Spleen (tissue), 13 donors: ENCODE measurements at places on chromosomes 7 and 10. TPM values are rescaled to one million over a fixed set of nuclear protein-coding genes. Genes with fewer than 3 reads are reported as not detected.
A peak's percentile ranks its signal among the peaks of the same experiment; 100 is the strongest.

- no peak for DNase-seq
Observed at GRCh38 chr10:33109788-33110469, 151.9 kb upstream of the ITGB1 start.

DNA sequence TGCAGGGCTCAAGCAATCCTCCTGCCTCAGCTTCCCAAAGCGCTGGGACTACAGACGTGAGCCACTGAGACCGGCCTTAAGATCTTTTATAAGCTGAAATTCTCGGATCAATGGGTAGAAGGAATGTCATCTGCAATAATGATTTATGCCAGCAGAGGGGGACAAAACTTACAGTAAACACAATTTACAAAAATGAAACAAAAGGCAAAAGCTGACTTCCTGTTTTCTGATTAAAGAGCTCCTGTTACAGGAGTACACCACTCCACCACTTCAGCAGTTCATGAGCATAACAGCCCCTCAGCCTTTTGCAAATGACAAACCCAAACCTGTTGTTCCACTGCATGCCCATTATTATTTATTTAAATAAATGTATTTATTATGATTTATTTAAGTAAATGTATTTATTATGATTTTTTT is 88.5 kb upstream of the ATP6V0A4 start:
- DNase-seq: no peak

GRCh38 chr7:33418251-33418701 is 288.9 kb downstream of the BBS9 start:
- DNase-seq: no peak

PKD2L1 gene
- polyA plus RNA-seq: 2.2 TPM

DNA sequence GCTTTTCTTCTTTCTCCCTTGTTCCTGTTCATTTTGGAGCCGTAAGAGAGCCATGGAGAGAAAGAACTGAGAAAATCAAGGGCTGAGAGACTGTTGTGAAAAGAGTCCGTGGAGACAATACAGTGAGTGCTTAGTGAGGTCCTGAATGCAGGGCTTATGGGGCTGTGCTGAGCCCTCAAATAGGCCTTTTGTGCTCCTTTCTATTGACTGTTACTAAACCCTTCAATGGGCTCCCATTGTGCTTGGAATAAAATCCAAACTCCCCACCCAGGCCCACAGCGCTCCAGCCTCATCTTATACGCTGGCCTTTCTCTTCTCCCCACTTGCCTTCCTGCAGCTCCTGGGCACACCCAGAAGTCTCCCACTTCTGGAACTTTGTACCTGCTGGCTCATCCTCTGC is 243.1 kb upstream of the HABP2 start:
- no peak for DNase-seq

DNA sequence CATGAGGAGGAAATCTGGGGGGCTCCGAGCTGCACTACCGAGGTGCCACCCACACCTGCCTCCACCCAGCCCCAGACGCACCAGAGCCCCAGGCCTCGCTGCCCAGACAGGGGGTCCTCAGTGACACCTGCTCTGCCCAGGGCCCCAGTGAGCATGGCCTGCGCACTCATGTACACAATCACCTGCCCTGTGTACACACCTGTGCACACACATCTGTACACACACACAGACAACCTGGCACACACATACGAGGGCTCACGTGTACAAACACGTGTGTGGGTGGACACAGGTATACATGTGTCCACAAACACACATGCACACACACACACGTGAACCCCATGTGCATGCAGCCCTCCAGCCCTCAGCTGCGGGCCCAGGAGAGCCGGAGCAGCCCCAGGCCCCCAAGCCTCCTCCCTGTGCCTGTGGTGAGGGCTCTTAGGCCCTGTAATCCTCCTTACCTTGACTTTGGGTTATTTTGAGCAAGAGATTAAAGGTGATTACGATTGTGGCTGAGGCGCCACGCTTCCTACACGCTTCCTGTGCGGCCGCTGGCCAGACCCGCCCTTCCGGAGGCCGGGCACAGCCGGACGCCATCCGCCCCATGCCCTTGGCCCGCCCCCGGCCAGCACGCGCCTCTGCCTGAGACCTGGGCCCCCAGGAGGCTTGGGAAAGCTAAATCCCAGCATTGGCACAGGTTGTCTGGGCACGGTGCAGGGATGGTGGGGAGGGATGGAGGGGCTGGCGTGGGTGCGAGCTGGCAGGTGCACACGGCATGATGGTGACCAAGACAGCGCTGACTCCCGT is 71.9 kb downstream of the ELFN1 start:
- peak; percentile 88 for DNase-seq

GRCh38 chr7:158778471-158778870 is 50.8 kb downstream of the ESYT2 start:
- no peak for DNase-seq

- no peak for DNase-seq
Observed at GRCh38 chr7:70872188-70872587, 259.8 kb upstream of the GALNT17 start.

DNA sequence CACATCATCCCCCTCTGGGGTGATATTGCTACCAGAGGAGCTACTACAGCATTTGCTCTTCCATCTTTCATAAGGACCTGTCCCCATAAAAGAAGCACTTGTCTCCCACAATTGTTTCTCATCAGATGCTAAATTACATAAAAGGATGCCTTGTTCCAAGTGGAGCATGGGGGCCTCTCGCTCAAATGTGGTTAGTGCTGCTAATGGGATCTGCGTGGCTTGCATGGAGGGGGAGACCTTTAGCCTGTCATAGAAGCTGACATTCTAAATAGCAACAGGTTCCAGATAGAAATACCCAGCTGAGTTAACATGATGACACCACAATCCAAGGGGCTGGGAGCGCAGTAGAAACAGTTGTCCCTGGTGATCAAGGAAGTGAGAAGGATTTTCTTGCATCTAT is 257.9 kb downstream of the SFMBT2 start:
- DNase-seq: no peak

DNA sequence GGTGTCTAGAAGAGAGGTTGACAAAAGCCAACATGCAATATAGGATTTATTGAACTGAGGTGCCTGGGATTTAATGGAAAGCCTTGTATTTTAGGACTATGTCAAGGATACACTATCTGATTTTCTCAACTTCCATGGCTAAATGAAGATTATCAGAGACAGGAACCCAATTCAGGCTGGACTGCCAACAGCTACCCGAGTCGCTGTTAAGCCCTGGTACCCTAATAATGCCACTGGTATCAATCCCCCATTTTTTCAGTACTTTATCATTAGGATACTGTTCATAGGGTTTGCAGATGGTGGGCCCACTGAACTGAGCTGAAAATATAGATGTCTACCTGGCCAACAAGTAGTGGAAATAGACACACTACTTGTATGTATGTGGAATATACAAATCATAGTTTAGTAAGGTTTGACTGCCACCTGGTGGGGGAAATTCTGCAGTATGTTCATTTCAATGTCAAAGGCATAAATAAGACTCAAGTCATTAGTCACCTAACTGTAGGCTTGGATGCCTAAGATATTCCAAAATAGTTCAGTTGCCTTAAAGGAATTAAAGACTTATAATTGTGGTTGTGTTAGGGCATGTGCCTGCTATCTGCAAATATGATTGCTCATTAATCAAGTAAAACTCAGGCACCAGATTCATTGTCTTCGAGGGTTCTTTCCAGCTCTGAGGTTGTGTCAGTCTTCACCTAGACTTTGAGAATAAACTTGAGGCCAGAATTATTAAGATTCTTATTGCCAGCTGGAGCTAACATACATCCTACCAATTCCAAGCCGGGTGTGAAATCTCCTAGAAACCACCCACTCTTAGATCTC is 34.1 kb upstream of the NOBOX start:
- DNase-seq: no peak

GRCh38 chr7:104267701-104268368 is 60.0 kb upstream of the ORC5 start:
- no peak for DNase-seq

SSC4D gene
- polyA plus RNA-seq: 1.2 TPM

KIAA1217 gene
- polyA plus RNA-seq: 2.2 TPM

DNA sequence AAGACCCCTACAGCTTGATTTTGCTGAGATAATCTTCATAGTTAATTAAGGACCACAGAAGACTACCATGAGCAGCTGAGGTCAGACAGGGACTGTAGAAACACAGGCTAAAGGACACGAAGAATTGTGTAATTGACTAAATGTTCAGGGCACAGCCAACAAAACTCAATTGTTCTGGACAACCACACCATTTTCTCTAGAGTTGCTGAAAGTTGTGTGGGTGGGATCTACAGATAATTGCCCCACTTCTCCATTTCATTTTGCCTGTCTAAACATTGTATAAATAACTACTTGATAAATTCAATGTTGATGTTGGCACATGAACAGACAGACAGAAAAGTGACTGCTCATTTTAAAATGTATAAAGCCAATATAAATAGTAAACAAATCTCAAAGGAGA is 39.0 kb upstream of the SLC16A12 start:
- no peak for DNase-seq

USP54 gene
- 1.1 TPM for polyA plus RNA-seq

DNA sequence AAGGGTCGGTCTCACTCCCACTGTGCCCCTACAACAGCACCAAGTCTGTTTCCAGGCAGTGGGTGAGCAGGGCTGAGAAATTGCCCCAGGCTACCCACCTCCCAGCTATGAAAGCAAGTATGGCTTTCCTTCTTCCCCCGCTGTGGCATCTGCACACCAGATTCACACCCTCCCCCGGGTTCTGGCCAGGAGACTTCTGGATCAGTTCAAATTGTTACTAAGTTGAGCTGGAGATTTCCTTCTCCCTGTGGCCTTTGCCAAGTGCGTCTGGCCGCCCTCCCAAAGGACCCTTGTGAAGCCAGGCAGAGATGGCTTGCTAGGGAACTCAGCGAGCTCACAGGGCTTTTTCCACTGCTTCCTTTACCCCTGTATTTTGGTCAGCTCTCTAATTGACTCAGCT is 555.4 kb downstream of the SH2D4B start:
- no peak for DNase-seq

DNA sequence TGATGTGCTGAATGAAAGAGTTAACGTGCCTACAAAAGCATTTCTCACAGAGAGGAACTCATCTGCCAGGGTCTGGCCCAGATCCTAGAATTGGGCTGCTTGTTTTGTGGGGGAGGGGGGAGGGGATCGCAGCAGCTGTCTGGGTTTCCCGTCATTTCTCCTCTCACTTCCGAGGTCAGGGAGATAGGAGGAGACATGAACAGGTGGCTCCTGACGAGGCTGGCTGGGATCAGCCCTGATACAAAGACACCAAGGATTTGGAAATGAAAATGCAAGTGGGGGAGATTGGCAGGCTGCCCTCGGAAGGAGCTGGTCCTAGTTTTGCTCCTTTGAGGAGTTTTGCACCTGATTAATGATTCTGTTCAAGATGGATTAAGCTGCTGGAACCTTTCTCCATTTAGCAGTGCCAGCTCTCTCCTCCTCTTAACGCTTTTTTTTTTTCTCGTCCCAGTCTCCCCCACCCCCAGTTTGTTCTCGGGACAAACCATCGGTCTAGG is 86.8 kb upstream of the KMT2C start:
- DNase-seq: no peak

DNA sequence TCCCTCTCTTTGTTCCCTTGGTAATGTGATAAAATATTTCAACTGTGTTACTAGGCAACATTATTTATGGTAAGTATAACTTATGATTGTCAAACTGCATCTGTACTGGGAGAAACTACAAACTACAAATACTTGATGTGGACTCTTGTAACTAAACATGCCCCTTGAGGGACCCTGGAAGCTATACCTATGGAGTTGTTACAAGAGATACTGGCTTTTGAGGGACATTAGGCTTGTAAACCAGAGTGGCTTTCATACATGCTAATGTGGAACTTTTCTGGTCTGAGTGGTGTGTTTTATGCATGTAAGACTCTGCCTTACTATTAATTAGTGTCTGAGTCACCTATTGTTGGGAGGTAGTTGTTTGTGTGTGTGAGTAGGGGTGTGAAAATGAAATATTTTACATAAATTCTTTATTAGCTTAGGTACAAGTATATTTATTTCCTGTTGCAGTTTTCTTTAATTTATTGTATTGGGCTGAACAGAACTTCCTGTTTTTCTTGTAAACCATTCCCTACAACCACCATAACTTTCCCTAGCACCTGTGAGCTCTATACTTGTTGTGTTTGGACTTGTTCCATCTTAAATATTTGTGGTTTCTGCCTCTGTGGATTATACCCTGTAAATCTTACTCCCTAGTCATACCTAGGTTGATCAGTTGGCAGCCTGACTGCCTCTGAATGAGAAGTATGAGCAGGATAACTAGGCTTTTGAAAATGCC is 49.8 kb downstream of the STK31 start:
- DNase-seq: no peak

DNA sequence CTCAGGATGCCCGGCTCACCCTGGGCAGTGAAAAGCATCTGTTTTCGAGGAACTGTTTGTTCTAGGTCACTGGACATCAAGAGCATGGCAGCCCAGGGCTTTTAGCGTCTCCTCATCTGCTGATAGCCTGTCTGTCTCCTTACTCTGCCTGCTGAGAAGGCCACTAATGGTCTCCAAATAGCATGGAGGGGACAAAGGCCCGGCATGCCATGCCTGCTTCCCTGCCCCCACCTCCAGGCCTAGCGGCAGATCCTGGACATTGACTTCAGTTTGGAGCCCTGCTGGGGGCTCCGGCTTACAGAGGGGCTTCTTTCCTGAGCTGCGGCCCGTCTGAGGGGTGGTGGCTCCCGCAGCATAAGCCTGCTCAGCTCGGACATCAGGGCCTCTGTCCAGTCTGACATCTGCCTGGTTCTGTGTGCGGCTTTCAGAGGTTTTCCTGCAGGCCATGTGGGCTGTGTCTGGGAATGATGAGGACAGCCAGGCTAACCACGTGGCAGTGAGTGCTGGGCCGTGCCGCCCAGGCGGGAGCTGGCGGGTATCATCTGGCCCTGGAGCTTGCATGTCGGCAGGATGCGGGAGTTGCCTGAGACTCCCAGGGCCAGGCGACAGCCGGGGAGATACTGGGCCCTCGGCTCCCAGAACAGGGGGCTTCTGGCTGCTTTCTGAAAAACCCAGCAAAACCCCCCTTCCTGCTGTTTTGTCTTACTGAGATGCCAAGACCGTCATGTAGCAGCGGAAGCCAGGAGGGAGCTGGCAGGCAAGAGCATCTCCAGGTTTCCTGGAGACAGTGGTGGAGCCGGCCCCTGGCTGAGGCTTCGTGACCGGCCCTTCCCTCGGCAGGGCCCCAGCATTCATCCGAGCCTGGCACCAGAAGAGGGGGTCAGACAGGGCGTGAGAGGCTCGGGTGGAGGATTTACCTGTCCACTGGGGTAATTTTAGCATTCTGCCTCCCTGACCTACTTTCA is 9.2 kb downstream of the PFKFB3 start:
- no peak for DNase-seq

DNA sequence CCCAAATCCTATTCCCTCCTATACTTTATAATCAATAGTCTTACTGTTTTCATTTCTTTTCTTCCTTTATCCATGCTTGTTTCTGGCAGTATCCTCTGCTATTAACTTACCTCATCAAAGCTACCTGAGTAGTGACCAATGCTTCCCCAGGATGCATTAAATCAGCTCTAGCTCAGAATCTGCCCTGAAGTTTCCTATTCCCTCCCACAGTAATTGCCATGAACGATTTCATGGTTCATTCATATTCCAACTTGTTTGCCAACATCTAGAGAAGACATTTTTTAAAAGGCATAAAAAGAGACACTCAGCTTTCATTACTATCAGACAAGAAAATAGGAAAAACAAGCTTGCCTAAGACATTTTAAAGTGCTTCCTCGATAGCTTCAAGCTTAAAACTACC is 42.3 kb downstream of the COA1 start:
- no peak for DNase-seq

CYP3A4 gene
- polyA plus RNA-seq: not detected

ABCC2 gene
- polyA plus RNA-seq: 1.3 TPM
